CD8-positive, alpha-beta memory T cell (primary cell): ENCODE measurements at places on chromosomes 4 and X. TPM values are rescaled to one million over a fixed set of nuclear protein-coding genes. Genes with fewer than 3 reads are reported as not detected.

DNA sequence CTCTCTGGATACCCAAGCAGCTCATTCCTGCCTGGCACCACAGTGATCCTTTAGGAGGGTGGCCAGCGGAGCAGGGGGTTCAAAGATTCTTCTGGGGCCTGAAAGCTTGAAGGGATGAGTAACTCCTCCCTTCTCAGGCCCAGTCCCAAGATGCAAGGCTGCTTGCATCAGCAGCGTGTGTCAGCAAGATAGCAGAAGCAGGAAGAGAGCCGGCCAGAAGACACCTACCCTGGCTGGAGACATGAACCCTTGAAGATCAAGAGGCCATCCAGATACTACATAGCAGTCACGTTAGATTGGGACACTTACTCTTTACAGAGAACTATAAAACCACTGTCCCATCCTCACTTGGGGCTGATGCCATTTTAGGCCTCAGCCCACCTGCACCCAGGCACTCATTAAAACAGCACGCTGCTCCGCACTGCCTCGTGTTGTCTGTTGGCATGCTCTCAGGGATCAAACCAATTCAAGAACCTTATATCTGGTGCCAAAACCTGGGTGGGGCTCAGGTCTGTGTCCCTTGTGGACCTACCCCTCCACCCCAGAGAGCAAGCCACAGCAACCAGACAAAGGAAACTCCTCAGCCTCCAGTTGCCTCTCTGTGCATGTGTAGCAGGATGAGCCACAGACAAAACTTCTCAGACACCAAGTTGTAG is 6.5 kb downstream of the UGT2B17 start:
- DNase-seq = no peak
- H3K27me3 ChIP-seq = no peaks in the 10 kb centered on the region
- no peak overlapping the region for H3K4me3 ChIP-seq
- no peaks in the 10 kb centered on the region for H3K4me1 ChIP-seq
- no peaks in the 10 kb centered on the region for H3K36me3 ChIP-seq

GRCh38 chr4:21845663-21846062 is 102.9 kb downstream of the KCNIP4 start:
- H3K36me3 ChIP-seq = no peaks in the 10 kb centered on the region
- no peak overlapping the region for H3K4me3 ChIP-seq
- DNase-seq = no peak
- no peak overlapping the region for H3K27ac ChIP-seq
- no peaks in the 10 kb centered on the region for H3K27me3 ChIP-seq
- no peaks in the 10 kb centered on the region for H3K4me1 ChIP-seq

DNA sequence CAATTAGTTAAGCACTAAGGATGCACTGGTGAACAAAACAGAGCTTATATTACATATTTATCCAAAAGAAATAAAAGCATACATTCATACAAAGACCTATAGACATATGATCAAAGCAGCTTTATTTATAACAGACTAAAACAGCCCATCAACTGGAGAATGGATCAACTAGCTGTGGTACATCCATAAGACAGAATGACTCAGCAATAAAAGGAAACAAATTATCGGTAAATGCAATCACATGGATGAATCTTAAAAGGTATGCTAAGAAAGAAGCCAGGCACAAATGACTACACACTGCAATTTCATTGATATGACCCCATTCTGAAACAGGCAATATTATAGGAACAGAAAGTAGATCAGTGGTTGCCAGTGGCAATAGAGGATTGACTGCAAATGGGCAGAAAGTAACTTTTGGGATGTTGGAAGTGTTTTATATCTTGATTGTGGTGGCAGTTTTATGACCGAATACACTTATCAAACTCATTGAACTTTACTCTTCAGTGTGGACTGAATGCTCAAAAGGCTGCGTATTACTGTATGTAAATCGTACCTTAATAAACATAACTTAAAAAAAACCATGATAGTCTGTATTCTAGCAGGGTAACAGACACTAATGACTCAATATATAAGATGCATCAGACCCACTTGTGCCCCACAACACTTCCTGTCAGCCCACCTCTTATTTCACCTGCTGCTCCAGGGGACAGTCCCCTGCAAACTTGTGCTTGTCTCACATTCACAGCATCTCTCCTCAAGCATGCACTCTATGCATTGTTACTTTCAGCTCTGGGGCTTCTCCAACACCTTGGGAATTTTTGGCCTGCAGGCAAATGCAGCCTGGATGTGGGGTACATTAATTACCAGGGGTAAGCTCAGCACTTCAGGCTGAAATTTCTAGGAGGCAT is 59.1 kb downstream of the MID1IP1 start:
- H3K36me3 ChIP-seq = no peaks in the 10 kb centered on the region
- H3K4me1 ChIP-seq = no peaks in the 10 kb centered on the region
- no peak for DNase-seq
- H3K4me3 ChIP-seq = no peak overlapping the region
- no peak overlapping the region for H3K27ac ChIP-seq
- H3K27me3 ChIP-seq = no peaks in the 10 kb centered on the region

Gene SAGE1
- total RNA-seq = not detected

DNA sequence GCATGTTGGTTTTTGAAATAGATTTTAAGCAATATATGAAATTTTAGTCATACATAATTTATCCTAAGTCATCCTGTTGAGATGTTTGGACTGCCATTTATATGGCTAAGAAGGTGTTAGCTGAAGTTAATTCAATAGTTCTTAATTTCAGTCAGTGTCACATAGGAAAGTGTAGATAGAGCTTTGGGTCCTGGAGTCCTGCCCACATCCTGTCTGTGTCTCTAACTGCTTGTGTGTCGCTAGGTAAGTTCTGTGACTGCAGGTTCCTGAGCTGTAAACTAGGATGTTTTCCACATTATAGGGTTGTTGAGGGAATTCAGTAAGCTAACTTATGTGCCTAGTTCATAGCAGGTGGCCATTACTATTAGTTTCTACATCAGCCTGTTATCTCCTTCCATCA is 20.7 kb downstream of the OFD1 start:
- no peak for DNase-seq
- peaks cover 18% of the 10 kb centered on the region for H3K36me3 ChIP-seq
- no peak overlapping the region for H3K27ac ChIP-seq
- H3K27me3 ChIP-seq = no peaks in the 10 kb centered on the region

Gene RNF150
- not detected for total RNA-seq

GRCh38 chr4:94934201-94934600 is 176.4 kb downstream of the BMPR1B start:
- no peak overlapping the region for H3K4me3 ChIP-seq
- no peak overlapping the region for H3K27ac ChIP-seq
- no peaks in the 10 kb centered on the region for H3K27me3 ChIP-seq
- no peaks in the 10 kb centered on the region for H3K4me1 ChIP-seq
- H3K36me3 ChIP-seq = no peaks in the 10 kb centered on the region
